ENCODE measurements at places on chromosomes 4 and X.

GRCh38 chrX:46327566-46328115, 217.6 kb downstream of the ZNF674 start:
- no peak for DNase-seq

GRCh38 chr4:165248102-165248501, 40.7 kb downstream of the KLHL2 start:
- no peak for DNase-seq

DNA sequence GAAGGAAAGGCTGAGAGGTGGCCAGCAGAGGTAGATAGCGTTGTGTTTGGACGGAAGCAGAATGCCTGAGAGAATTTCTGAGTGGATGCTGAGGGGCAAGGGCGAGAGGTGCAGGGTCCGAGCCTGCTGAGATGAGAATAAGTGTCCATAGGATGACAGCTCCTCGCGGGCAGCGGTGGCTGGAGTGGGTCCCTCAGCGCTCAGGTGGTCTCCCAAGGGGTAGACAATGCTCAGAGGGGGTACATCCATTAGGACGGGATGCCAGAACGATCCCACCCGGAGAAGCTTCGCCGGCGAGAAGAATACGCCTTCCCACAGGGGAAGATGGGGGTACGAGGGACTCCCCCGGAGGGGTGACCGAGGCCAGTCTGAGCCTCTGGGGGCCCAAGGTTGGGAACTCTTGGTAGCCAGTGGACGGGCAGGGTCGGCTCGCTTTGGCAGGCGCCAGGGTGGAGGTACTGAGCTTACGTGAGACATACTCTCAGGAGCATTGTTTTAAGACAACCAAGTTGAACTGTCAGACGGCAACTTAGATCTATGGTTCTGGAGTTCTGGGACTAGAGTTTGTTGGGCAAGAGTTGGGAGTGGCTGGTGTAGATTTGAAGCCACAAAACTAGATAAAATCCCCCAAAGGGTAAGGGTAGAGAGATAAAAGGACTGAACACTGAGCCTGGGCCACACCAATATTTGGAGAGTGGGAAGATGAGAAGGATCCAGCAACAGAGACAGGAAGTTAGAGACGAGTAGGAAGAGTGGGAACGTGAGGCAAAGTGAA, 15.8 kb downstream of the BRCC3 start:
- no peak for DNase-seq

DNA sequence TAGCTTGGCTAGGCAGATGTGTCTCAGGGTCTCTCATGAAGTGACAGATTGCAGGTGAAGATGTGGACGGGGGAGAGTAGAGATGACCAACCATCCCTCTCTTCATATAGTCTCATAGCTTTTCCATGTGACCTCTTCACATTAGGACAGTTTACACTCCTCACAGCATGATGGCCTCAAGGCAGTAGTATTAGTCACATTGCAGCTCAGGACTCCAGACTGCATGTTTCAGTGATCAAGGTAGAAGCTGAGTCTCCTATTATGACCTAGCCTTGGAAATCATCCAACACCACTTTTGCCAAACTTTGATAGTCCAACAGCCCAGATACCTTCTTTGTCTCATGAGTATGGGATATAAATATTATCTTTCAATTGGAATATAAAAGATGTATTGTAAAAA, 147.7 kb downstream of the GASK1B start:
- DNase-seq = no peak

DNA sequence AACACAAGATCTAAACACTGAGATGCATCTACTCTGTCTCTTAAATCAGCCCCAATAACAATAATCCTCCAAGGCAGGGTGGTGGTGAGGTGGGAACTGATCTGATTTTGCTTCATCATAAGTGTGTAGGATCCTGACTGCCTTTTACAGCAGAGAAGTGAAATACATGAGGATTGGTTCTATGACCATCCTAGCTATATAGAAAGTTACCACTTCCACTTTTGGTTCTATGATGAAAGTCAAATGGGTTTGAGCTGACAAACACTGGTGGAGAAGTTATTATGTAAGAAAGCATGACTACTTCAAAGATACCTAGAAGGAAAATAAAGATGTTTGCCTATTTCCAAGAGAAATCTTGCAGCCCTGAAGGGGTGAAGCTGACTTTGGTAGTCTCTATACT, 181.6 kb downstream of the NKX6-1 start:
- no peak for DNase-seq
